ENCODE measurements at places on chromosomes 1 and 21. TPM values are rescaled to one million over a fixed set of nuclear protein-coding genes. Genes with fewer than 3 reads are reported as not detected.

- no peak for DNase-seq
Observed at GRCh38 chr1:13797397-13797796, 97.4 kb downstream of the PRDM2 start.

- DNase-seq = peak; percentile 59
Observed at GRCh38 chr1:231240531-231240882, 505 bp upstream of the GNPAT start.

Gene CTNNBIP1
- total RNA-seq = 14.6 TPM

Gene GREM2
- 0.43 TPM for total RNA-seq

GRCh38 chr21:27033471-27033870 is 66.6 kb upstream of the ADAMTS5 start:
- DNase-seq = no peak

- DNase-seq = no peak
Observed at GRCh38 chr21:30881480-30881879, at the start of gene KRTAP11-1. KRTAP11-1 (minus strand) TSS chr21:30881580; CDS start chr21:30881524, 56 bp downstream.

- DNase-seq = no peak
Observed at GRCh38 chr1:77509898-77510297, 172.6 kb downstream of the ZZZ3 start.

Gene NPPB
- not detected for total RNA-seq

DNA sequence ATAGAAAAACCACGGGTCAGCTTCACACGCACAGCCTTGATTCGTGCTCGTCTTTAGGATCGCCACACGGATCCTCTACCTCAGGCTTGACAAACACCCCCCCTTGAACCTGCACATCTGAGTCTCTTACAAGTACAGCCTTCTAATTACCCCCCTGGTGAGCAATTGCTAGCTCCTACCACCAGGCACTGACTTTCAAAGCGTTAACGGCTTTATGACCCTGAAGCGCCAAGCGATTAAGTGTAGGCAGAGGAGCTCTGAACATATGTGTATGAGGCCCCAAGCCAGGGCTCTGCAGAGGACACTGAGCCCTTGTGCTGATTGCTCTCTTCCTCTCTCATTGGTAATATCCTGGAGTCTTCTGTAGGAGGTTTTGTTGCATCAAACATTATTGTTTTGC is 55.7 kb upstream of the EPHA8 start:
- no peak for DNase-seq

GRCh38 chr21:22795644-22796043 is 1797.4 kb downstream of the NCAM2 start:
- no peak for DNase-seq

Gene ZZZ3
- 34.1 TPM for total RNA-seq

Gene CHI3L2
- 13.8 TPM for total RNA-seq

DNA sequence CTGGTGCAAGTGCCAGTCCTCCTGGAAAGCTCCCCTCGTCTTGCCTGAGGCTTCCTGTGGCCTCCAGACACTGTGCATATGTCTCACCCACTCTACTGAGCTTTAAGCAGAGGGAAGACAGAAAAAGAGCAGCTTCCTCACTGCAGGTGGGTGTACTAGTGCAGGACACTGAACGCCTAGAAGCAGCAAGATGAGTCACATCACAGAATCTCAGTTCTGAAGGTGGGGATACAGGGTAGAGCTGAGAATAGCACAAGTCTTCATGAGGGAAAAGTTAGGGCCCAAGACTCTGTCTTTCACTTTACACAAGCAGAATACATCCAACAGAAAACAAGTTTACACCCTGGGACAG is 37.4 kb downstream of the PCAT6 start:
- DNase-seq = no peak

GRCh38 chr21:41429305-41429704 is 3.3 kb downstream of the MX1 start:
- DNase-seq = no peak

Gene ALG6
- 21.1 TPM for total RNA-seq

DNA sequence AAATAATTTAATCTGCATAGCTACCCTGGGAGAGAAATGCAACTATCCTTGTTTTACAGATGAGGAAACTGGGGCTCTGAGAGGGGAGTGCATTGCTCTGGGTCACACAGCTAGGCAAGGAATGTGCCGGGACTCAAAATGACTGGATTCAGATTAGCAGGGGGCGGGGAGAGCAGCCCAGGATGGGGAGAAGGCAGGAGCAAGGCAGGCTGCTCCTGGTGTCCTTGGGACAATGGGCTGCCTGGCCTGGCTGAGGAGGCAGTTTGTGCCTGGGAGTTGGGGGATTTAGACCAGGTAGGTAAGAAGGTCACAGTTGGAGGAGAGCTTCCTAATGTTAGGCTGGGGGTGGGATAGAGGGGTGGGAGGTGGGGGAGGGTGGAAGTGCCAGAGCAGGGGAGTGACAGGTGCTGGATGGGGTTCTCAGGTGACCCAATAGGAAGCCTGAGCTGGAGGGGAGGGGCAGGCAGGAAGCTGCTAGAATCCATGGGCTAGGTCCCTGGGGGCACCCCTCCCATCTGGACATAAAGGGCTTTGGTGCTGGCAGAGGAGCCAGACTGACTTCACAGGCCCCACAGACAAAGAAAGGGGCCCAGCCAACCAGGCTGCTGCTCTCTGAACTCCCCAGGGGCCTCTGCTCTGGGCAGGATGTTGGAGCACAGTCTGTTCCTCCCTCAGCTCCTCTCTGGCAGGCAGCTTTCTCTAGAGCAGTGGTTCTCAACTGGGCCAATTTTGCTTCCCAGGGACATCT is 29.0 kb downstream of the TRIM62 start:
- no peak for DNase-seq

- DNase-seq = no peak
Observed at GRCh38 chr1:15060104-15060503, 93.4 kb upstream of the TMEM51 start.

Gene AIRE
- total RNA-seq = not detected

Gene NHLH1
- 0.46 TPM for total RNA-seq

- DNase-seq = no peak
Observed at GRCh38 chr1:244761279-244761678, 74.2 kb upstream of the COX20 start.

DNA sequence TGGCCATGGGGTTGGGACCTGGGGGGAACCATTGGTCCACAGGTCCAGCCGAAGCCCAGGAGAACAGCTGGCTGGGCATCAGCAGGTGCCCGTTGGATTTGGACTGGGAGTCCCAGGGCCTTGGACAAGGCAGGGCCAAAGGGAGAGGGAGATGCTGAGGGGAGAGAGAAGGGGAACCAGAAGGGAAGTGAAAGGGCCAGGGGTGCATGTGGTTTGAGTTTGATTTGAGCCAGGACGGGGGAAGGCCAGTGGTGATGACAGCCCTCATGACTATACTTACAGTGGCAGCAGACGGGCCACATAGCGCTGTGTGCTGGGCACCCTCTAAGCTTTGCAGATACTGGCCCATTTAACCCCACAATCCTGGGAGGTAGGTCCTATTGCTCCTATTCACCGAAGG is 18.8 kb downstream of the AGRN start:
- DNase-seq = no peak

DNA sequence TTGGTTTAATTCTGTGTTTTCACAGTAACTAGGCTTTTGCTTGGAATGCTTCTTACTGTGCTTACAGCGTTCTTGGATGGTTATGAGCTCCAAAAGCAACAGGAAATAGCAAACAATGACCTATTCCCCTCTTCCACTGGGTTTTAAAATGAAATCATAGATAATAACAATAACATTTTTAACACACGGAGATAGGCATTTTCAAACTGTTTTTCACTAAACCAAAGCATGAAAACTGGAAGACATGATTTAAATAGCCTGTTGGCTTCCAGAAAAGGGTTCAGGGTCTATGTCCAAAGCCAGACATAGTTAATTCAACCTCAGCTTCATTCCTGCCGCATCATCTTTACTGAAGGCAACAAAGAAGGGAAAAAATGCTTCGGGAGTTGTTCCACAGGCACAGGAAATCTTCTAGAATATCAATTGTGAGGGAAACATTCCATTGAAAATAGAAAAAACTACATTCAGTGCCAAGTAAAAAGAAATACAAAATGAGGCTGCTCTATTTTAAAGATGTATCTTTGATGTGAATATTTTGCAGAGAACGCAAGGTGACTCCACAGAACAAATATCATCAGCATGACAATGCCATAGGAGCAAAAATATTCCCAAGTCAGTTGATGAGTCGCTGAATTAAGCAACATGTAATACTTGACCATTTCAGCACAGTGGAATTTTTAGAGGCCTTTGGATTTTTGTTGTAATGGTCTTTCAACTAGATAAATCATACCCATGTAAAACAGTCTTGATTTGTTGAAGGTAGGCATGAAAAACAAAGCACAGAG is 80.7 kb downstream of the NID1 start:
- DNase-seq = no peak

Gene CFHR5
- not detected for total RNA-seq

Measured in activated naive CD4-positive, alpha-beta T cell treated with anti-CD3 and anti-CD28 coated beads, Interleukin-2, amount 50 U/mL, for 72 hours (primary cell).